ENCODE measurements at places on chromosomes 13 and 19.

GRCh38 chr13:110435331-110435730 lies 126.2 kb downstream of the RAB20 start:
- DNase-seq: no peak

DNA sequence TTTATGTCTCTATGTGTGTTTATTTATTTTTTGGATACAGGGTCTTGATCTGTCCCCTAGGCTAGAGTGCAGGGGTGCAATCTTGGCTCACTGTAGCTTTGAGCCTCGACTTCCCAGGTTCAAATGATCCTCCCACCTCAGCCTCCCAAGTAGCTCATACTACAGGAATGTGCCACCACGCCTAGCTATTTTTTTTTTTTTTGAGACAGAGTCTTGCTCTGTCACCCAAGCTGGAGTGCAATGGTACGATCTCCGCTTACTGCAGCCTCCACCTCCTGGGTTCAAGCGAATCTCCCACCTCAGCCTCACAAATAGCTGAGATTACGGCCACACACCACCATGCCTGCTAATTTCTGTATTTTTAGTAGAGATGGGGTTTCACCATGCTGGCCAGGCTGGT lies 5.0 kb upstream of the ANGPTL4 start:
- no peak for DNase-seq

- no peak for DNase-seq
Measured at GRCh38 chr19:33232656-33233055, 7.0 kb upstream of the SLC7A10 start.

GRCh38 chr19:55638864-55639359 lies 1.9 kb upstream of the ZNF580 start:
- DNase-seq: no peak

DNA sequence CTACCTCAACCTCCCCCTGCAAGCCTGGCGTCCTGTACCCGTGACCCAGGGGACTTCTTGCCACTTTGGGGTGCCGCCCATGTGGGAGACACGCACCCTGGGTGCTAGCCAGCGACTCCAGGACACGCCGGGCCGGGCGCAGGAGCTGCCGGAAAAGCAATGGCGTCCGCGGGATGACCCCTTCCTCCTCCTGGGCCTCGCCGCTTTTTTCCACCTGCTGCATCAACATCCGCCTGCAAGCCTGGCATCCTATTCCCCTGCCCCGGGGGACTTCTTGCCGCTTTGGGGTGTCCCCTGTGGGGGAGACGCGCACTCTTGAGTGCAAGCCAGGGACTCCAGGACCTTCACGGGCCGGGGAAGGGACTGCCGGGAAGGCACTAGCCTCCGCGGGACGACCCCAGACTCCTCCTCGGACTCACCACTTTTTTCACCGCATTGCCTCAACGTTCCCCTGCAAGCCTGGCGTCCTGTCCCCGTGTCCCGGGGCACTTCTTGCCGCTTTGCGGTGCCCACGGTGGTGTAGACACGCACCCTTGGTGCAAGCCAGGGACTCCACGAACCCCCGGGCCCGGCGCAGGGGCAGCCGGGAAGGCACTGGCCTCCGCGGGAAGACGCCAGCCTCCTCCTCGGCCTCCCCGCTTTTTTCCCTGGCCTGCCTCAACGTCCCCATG lies 237.8 kb downstream of the TUBA3C start:
- no peak for DNase-seq

GRCh38 chr13:24630851-24631620 lies 49.2 kb upstream of the ATP12A start:
- peak; percentile 89 for DNase-seq

DNA sequence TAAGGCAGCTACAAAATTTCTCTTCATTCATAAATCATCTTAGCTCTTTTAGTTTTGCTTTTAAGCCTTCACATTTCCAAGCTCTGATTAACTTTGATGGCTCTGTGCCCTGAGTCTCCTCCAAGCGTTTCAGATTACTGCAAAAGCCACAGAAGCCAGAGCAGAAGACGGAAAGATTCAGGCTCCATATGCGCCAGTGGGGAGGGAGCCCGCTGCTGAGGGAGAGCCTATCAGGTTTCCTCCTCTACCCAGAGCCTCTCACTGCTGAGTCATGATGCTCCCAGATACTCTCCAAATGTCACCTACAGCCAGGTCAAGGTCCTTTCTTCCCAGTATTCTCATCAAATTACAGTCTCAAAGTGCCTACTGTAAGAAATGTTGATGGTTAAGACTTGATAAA lies 193.6 kb downstream of the RAP2A start:
- DNase-seq: peak; percentile 53

GRCh38 chr13:30659980-30660379 lies 42.3 kb downstream of the USPL1 start:
- DNase-seq: peak; percentile 8

DNA sequence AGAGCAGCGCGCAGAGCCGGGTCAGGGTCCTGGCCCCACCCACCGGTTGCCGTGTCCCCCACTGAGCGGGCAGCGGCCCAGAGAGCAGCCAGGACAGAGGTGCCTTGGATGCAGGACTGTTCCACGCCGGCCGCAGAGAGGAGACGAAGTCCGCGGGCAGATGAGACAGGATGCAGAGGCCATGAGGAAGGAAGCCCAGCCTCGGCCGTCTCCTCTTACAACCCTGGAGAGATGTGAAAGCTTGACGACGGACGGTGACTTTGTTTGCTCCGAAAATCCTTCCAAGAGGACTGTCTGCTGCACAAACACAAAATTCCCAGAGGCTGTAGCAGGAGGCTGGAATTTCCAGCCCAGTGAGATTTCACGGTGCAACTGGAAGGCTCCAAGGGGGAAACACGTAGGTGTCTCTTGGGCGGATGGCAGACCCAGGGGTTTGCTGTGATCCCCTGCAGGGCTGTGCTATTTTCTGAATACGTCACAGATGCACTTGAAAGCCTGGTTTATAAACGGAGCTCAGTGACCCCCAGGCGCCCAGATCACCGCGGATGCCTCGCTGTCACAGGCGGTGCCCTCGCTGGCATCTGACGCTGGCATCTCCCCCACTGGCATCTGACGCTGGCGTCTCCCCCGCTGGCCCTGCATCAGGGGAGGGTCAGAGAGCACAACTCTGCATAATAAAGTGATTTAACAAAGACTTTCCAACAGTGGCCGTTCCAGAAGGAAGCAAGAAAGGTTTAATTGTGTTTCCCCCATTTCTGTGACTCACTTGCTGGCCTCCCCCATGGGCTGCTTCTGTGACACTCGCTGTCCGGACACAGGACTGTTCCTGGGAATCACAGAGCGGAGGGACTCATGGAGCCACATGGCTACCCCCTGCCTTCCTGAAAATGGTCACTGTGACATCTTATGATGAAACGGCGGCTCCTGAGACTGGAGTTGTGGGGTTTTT lies 62.0 kb upstream of the C13orf46 start:
- DNase-seq: no peak

DNA sequence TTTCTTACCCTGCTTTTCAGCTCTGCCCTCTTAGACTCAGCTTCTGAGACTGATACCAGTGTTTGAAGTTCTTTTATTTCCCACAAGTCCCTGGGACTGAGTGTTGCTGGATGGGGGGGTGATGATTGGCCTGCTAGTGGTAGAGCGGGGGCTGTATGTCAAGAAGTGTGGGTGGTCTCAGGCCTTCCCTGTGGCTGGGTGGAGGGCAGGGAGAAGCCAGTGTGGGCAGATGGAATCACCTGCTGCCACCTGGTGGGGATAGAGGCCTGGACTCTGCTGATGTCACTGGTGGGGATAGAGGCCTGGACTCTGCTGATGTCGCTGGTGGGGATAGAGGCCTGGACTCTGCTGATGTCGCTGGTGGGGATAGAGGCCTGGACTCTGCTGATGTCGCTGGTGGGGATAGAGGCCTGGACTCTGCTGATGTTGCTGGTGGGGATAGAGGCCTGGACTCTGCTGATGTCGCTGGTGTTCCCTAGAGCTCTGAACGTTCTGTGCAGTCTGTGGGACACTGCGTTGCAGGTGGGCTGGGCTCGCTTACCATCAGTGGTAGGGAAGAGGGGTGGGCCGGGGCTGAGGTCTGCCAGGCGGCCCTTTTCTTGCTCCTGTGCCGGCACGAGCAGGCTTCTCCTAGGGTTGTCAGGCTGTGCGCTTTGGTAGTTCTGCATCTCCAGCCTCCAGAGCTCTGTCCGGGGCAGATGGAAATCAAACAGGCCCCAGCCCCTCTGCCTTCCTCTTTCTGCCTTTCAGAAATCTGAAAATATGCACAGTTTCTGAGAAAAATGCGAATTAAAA lies 101.3 kb downstream of the ARHGEF7 start:
- no peak for DNase-seq

DNA sequence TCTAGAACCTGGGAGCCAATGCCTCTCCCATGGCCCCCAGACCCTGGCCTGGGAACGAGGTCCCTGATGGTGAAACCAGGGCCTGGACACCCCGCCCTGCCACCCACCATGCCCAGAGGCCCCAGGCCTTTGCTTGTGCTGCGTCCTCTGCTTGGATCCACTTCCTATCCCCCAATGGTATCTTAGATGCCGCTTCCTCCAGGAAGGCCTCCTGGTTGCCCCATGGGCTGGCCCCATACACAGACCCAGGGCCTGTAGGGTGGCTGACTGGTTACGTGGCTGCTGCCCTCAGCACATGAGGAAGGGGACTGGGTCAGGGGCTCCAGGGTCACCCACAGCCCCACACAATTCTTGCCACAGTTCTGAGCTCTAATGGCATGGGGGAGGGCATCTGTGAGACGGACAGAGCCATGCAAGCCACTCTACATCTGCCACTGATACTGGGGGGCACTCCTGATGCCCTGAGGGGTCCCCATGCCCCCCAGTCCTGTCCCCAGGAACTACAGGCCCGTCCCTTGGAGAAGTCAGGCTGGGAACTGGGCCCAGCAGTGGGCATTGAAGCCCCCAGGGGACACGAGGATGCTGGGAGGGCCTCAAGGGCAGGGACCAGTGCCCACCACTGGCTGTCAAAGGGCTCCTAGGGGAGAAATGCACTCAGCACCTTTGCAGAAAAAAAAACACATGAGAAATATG lies 5.0 kb downstream of the RPL36 start:
- no peak for DNase-seq

DNA sequence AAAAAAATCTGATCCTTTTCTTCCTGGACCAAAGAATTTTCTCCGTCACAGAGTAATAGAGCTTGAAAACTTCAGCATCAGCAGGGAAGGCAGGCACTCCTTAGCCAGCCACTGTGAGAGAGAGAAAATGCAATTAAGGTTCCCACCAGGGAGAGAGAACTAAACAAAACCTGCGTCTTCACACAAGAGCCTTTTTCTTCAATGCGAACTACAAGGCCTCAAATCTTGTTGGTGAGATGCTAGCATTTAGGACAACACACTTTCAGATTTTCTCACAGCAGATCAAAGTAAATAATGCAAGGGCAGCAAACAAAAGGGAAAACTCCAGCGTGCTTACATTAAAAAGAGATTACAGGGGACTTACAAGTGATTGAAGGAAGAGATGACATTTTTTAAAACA lies 80.1 kb downstream of the DACH1 start:
- no peak for DNase-seq

- peak; percentile 54 for DNase-seq
Measured at GRCh38 chr13:109700176-109700575, 86.2 kb downstream of the IRS2 start.

- DNase-seq: no peak
Measured at GRCh38 chr19:37304190-37304883, 66.6 kb upstream of the ZNF527 start.

DNA sequence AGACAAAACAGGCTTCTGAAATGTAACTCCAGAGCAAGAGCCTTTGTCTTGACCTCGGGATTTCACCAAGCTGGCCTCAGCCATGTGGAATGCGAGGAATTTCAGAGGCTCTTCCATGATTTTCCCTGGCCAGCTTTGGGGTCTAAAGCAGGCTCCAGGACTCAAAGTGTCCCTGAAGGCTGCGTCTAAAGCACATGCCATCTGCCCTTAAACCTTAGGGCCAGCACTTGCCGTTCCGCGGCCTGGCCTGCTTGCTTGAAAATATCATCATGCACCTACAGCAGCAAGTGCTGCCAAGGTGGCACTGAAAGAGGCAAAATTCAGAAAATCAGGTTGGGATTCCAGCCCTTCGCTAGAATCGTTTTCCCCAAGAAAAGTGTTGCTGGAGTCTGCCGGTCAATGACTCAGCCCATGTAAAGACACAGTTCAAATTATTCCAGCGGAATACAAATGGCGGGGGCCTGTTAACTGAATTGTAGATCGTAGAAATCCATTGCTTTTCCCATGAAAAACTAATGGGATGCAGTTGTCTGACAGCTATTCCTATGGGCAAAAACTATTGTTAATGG lies 105.7 kb upstream of the RAP2A start:
- DNase-seq: peak; percentile 23

DNA sequence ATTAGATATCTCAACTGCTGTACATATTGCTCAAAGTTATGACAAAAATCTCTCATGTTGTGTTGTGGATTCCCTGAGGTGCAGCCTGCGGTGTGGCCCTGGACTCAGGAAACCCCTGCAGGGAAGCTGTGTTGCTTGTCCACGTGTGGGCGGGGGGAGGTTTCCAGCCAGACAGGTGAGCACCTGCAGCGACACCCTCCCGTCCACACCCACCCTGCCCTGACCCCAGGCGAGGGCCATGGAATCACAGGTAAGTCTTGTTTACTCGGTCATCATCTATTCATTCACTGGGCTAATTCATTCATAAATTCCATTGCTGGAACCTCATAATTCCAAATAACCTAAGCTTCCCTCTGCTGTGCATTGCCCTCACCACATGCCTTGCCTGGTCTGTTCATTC lies 14.1 kb downstream of the PLPP2 start:
- DNase-seq: no peak

DNA sequence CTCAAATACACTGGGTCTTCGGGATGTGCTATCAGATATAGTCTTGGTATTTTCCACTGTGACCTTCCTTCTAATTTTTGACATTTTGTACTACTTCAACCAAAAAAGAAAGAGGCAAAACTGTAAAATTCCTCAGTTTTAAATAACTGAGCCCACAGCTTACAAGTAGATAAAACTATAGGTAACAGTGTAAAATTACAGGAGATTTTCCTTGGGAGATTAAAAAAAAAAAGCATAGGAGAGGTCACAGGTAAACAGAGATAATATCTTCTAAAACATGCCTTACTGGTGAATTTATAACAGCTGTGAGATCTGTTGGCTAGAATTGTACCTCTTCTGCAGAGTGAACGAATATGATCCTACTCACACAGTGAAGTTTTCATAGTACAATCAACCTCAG lies 7.1 kb downstream of the ZC3H13 start:
- DNase-seq: no peak
